ENCODE measurements at places on chromosomes 7 and 10.

GRCh38 chr7:21942955-21943354 lies 2.7 kb downstream of the CDCA7L start:
- no peak for DNase-seq

DNA sequence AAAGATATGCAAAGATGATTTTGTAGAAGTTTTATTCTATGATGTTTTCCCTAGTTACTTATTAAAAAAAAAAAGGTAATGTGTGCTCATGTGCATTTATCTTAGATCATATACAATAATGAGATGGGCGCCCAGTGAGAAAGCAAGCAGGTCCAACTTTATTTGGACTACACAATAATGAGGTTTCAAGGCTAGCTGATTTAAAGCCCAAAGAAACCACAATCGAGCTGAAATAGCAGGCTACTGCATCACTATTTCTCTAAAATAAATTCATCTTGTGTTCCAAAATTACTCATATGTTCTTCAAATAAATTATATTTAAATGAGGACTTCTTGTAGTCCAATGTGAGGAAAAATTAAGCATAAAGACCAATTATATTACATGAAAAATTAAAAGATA lies 110.1 kb downstream of the JMJD1C start:
- no peak for DNase-seq

DNA sequence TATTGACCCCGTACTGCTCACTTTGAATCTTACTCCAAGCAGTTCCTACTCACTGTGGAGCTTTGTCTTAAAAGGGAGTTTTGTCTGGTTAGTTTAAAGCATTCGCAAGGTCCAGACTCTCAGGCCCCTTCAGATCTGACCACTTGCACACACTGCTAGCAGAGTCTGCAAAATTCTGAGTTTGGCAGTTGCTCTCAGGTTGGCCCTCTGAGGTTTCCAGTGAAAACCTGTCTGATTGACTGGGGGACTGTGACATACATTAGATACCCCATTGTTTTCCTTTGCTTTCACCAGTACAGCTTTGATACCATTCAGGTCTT lies 149.2 kb downstream of the XPNPEP1 start:
- no peak for DNase-seq

DNA sequence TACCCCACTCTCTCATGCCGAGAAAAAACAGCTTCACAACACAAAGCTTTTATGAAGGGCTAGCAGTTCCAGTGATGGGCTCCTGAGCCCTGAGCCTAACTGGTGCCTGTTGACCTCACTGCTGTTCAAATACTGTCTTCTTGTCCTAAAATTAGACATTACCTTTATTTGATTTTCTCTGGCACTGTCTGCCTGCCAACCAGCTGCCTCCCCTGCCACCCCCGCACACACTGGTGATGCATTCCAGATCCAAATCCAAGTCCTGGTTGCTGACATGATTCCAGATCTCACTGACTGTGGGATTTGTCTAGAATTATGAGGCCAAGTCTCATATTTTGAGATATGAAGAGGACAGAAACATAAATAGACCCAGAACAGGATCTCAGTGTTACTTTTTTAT lies 816.2 kb downstream of the NRG3 start:
- DNase-seq = no peak

DNA sequence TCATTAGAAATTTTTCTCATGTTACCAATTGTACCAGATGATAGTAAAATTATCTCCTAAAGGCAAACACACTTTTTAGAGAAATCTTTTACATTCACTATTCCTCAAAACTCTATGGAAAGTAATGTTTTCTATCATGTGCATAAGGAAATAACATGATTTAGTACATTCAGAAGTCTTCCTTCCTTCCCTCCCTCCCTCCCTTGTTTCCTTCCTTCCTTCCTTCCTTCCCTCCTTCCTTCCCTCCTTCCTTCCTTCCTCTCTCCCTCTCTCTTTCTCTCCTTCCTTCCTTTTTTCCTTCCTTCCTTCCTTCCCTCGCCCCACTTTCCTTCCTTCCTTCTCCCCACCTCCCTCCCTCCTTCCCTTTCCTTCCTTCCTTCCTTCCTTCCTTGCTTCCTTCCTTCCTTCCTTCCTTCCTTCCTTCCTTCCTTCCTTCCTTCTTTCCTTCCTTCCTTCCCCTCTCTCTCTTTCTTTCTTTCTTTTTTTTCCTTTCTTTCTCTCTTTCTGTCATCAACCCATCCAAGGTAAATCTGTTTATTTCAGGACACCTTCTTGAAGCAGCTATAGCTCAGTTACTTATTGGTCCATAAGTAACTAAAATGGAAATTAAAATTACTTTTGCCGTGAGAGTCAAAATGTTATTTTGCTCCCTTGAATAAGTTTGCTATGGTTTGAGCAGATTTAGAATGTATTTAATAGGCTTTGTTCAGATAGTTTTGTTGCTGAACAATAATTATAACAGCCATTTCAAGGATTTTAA lies 197.9 kb downstream of the PLXDC2 start:
- no peak for DNase-seq

GRCh38 chr7:78179211-78179610 lies 380.6 kb downstream of the PHTF2 start:
- no peak for DNase-seq

GRCh38 chr10:6069081-6069931 lies 7.1 kb upstream of the IL2RA start:
- peak; percentile 60 for DNase-seq

GRCh38 chr10:119330342-119330741 lies 123.0 kb downstream of the GRK5 start:
- DNase-seq = no peak

DNA sequence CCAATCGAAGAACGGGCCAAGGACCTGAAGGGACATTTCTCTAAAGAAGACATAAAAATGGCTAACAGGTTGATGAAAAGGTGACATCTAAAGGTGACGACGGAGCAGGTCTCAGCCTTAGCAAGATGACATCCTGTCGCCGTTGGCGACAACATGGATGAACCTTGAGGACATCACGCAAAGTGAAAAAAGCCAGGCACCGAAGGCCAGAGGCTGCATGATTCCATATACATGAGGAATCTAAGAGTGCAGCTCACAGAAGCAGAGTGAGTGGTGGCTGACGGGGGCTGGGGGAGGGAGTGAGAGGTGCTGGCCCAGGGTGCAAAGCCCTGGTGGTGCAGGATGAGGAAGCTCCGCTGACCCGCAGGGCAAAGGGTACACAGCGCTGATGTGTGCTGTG lies 34.1 kb upstream of the NKX6-2 start:
- no peak for DNase-seq
